Right hindlimb (tissue), 1 donor: ENCODE measurements at places on chromosomes 6 and 20.

DNA sequence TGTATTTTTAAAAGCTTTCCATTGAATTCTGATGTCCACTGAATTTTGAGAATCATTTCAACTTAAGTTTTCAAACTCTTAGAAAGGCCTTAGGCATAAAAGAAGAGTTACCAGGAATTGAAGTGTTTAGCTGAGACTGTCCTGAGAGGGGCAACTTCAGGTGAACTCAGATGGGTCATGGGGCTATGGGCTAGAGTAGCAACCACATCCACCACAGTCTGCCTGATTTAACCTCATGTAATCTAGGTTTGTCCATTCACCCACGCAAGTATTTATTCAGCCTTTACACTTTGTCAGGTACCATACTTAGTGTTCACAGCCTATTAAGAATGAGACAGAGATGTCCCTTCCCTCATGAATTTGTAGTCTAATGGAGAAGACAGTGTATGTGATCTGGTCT is 501.0 kb downstream of the KIF16B start:
- DNase-seq = no peak

DNA sequence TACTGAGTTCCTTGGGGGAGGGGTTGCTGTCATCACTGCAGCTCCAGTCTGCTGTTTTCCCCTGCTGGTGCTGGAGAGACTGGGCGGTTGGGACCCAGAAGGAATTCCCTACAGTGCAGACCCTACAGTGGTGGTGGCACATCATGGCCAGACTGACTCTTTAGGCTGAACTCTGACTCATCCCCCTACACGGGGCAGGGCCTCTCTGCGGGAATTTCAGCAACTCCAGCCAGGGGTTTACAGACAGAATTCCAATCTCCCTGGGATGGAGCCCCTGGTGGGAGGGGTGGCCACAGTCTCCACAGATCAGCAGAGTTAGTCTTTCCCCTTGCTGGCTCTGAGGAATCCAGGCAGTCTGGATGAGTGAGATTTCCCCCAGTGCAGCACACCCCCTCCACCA is 46.9 kb upstream of the MAPK13 start:
- no peak for DNase-seq

- no peak for DNase-seq
Observed at GRCh38 chr6:129055796-129056195, 172.9 kb downstream of the LAMA2 start.

GRCh38 chr20:31570735-31571617 is 34.1 kb upstream of the ID1 start:
- DNase-seq = peak; percentile 80

DNA sequence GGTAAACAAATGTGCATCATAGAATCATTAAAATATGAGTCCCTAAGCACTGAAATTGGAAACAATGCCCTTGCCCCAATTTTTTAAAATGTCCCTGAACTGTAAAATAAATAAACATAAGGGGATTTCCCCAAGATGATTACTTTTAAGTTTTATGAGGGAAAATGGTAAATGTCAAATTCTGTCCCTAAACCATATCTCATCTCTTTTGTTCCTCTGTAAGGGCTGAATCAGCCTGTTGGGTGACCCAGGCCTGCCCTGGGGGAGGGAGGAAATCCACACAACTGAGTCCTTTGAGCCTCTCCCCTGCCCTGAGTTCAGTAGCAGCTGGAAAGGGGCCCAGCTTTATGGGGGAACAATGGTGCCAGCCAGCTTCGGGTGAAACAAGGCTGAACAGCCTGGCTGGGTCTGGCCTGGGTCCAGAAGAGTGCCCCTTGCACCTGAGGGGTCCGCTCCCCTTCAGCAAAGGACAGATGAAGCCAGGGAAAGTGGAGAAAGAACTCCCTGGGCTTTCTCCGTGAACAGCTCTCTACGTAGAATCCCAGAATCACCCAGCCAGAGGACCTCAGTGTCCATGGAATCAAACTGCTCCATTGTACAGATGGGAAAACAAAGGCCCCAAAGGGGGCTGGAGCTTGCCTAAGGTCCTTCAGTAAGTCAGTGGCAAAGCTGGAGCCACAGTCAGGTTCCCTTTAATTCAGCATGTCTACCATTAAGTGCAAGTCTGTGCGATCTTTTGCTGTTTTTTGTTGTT is 28.2 kb upstream of the ITCH start:
- DNase-seq = peak; percentile 24

GRCh38 chr6:150134280-150134920 is 8.4 kb upstream of the PPP1R14C start:
- no peak for DNase-seq

DNA sequence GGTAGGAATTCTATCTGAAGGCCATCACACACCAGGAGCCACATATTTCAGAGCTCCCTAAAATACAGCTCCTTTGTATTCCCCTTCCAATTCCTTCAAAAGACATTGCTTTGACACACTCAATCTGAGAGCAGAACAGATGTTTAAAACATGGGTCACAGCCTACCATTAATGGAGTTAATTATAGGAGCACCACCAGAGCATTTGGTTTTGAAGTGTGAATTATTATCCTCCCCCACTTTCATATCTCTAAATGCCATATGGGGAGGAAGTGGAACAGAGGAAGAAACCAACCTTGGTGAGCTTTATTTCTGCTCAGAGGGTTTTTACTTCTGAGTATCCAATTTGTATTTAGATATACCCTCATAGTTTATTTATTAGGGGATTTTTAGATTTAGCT is 50.7 kb upstream of the TNFRSF21 start:
- DNase-seq = no peak

GRCh38 chr20:49344975-49345374 is 67.1 kb upstream of the ZNFX1 start:
- peak; percentile 80 for DNase-seq

DNA sequence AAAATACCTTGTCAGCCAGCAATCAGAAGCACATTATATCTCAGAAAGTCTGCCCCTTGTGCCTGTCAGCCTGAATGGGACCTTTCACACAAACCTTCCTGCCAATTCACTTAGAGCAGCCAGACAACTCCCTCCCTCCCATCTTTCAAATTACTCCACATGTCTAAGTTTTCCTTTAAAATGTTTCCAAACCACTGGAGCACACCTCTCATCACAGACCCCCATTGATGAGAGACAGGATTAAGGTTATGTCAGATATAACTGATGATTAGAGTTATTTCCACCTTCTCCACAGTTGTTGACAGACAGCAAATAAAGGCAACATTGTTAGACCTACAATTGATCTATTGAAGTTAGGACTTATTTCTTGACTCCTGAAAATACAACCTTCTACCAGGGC is 408.4 kb downstream of the PLCB1 start:
- DNase-seq = no peak

GRCh38 chr20:63134201-63134612 is 81.7 kb downstream of the YTHDF1 start:
- peak; percentile 7 for DNase-seq

GRCh38 chr20:8812817-8813216 is 256.1 kb upstream of the PLCB4 start:
- DNase-seq = peak; percentile 53

DNA sequence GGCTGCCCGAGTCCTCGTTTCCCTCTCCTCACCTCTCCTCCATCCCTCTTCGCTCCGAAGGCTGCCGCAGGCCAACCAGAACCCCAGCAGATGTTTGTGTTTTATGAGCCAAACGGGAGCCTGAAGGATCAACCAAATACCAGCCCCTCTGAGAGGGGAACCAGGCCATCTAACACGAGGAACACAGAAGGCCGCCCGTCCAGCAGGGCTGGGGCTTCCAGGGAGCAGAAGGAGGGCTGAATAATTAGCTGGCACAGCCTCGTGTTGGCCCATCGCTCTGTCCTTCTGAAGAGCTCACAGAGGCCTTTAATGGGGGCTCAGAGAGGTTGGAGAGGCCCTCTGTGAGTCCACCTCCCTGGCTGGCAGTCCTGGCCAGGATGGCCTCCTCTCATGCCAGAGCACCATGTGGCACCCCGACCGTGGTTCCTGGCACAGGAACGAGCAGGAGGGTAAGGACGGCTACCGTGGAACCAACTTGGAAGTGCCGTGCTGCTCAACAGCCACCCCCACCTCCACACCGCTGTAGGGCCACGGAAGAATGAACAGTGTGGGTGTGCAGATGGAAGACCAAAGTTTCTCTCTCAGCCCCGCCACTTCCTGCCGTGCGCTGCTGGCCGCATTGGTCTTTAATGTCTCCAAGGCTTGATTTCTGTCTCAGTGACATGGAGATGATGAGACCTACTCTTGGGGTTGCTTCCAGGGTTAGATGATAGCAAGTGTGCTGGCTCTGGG is 155.2 kb downstream of the SCML4 start:
- no peak for DNase-seq

GRCh38 chr6:129498541-129498940 is 211.4 kb downstream of the ARHGAP18 start:
- DNase-seq = no peak

DNA sequence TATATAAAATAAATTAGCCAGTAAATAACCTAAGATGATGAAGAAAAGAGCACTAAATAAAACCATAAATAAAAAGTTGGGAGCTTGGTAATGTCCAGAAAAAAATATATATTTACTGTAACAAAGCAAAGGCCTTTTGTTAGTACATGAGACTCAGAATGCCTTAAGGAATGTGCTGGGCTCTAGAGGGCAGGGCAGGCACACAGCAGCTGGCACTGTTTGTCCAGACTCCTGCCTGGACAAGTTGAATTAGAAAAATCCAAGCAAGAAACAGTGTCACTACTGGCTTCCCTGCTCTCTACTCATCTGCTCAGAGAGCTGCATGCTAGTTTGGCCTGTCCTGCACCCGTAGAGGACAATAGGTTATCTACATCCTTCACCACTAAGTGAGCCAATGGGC is 8.8 kb downstream of the DEFB129 start:
- DNase-seq = peak; percentile 24

DNA sequence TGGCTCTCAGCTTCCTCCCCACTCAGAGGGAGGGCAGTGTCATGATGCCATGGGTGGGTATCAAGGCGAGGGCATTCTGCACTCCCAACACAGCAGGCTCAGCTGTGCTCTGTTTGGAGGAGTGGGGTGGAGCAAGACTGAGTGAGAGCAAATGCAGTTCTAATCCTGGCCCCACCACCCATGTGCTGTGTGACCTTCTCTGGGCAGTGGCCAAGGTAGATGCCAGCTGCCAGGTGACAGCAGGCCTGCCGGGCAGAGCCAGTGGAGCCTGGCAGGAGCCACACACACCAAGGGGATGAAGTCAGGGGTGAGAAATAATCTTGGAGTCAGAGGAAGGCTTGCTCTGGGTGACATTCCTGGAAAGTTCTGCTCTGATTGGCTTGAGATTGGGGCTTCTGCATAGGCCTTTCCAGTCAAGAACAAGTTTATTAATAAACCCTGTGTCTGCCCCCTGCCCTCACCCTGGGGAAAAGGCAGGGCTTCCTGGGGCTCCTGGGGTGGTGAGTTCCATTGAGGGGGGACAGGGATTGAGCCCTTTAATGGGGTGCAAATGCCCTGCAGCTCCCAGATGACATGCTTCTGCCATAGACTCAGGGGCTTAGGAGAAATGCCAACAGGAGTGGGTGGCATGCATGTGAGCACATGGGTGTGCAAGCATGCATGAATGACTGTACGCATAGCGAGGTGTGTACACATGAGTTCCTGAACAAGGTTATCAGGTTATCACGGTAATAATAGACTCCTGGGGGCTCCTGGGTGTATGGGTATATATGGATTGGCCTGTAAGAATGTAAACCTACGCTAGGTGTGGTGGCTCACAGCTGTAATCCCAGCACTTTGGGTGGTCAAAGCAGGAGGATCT is 134.2 kb downstream of the MRPL14 start:
- peak; percentile 52 for DNase-seq

- no peak for DNase-seq
Observed at GRCh38 chr20:1324598-1325172, 4.3 kb downstream of the SDCBP2 start.

GRCh38 chr6:98945311-98946115 is 2.2 kb downstream of the FBXL4 start:
- no peak for DNase-seq

GRCh38 chr6:25717866-25718740 is 36.4 kb upstream of the SLC17A4 start:
- DNase-seq = no peak

DNA sequence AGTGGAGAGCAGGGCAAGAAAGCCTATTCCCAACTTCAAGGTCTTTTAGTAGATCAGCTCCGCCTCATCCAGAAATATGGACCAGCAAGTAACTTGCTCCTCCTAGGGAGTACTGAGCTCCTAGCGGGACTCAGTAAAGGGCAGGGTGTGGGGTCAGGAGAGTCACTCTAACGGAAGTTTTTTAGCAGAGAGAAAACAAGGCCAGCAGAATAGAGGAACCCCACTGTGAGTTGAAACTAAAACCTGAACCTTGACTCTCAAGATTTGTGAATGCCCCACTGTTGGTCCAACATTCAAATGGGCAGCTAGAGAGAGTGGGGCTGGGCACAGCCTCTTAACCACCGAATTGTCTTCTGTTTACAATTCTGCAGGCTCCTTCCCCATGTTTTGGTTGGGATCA is 244.8 kb downstream of the FARS2 start:
- no peak for DNase-seq

GRCh38 chr6:111823831-111824607 is 49.2 kb downstream of the FYN start:
- DNase-seq = no peak

DNA sequence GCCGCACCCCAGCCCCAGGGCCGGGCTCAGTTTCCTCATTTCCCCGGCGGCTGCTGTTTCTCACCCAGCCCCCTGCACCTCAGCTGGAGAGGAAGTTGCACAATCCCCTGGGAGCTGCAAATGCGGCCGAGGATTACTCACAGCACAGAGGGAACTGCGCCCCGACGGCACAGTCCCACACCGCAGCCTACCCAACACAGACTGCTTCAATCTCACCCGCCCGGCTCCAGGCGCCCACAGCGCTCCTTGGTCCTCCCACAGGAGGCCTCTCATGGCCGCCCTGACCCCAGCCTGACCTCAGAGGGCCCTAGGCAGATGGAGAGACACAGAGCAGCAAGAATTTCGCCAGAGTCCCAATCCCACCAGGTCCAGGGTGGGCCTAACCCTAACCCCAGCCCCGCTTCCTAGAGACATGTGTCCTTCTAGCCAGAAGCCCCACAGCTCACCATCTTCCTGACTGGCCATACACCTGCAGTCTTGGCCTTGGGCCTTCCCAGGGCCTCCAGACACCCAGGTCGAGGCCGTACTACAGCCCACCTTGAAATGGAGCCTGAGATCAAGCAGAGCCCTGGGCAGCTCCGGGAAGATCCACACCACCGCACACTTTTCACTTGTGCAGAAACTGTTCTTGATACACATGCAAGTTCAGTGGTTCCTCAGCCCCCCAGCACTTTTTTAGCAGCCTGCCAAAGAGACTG is 11.7 kb downstream of the TFEB start:
- DNase-seq = no peak

GRCh38 chr6:14706378-14706929 is 539.4 kb upstream of the JARID2 start:
- peak; percentile 69 for DNase-seq

GRCh38 chr20:36275441-36276189 is 30.5 kb upstream of the DLGAP4 start:
- DNase-seq = no peak

GRCh38 chr6:129843573-129843972 is 17.5 kb downstream of the TMEM244 start:
- no peak for DNase-seq
